ENCODE measurements at places on chromosomes 12 and 14.

DNA sequence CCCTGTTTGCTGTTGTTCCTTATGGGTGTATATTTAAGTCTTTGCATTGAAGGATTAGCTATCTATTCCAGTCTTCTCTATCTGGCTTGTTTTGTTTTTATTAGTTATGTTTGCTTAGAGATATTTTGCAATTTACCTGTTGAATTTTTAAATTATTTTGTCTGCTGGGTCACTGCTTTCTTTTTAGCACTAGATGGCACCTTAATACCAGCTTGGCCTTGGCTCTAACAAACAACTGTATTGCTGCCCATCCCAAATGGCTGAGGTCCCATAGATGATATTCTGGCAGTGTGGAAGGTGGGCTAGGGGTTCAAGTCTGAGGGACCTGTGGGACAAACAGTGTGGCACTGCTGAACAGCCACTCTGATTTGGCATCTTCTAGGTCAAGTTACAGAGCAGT lies 144.0 kb upstream of the FBXO33 start:
- DNase-seq: no peak

DNA sequence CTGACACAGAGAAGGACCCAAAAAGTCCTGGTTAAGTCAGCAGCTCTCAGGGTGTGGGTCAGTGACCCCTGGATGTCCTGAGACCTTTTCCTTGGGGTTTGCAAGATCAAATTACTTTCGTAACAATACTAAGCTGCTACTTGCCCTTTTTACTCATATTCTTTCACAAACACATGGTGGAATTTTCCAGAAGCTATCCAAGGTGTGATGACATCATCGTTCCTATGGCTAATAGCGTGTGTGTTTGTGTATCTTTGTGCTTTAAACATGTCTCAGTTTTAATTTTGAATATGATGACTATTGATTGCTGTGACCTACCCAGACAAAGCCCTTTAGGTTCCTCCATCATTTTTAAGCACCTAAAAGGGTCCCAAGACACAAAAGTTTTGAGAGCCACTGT lies 176.2 kb downstream of the PHETA1 start:
- DNase-seq: no peak

DNA sequence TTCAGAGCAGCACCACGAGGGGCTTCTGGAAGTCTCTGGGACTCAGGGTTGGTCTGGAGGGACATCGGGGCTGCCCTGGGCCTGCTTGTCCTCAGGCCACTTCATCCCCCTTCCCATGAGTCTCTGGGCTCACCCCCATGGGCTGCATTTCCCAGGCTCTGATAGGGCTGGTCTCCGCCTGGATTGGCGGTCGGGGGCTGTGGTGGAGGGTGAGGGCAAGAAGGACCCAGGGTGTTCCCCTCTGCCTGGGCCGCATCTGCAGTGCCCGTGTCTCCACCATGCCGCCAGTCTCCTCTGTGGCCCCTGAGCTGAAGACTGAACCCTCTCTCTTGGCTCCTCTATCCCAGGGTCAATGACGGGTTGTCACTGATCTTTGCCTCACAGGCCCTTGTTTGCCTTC lies 242.1 kb downstream of the ADGRD1 start:
- DNase-seq: no peak

DNA sequence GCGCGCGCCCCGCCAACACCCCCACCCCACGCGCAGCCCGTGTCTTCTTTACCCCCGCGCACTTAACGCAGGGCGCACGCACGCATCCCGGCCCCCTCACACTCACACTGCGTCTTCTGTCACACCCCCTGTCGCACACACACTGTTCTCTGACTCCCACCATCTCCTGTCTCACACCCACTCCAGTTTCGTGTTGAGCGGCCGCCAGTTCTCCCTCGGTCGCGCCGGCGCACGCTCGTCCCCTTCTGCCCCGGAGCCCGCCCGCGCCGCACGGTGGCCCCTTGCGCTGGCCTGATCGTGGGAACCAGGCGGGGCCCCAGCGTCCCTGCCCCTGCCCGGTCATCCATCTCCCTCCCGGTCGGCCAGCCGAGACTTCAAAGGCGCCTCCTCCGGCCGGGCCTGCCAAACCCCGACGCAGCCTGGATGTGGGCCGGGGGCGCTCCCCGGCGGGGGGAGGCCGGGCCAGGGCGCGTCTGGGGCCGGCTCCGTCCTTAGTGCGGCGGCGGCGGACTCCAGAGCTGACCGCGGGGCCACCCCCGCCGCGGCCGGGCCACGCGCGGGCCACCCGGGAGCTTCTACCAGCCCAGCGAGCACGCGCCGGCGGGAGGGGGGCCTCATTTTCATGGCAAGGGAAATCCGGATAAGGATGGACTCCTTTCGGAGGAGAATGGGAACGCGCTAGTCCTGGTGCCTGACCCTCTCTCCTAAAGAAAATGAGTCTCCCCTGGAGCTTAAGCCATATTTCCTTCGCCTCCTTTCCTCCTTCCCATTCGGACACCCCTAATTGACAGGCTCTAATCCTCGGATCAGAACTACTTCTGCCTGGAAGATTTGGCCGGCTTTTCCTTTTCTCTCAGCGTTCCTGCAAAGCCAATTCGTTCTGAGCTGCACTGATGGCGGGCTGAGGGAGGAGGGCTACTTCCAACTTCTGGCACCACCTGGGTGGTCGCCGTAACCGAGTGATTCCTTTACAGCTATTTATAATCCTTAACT lies 82.0 kb upstream of the HMGA2 start:
- DNase-seq: no peak

GRCh38 chr12:95573951-95574576 lies 22.8 kb upstream of the USP44 start:
- DNase-seq: no peak

DNA sequence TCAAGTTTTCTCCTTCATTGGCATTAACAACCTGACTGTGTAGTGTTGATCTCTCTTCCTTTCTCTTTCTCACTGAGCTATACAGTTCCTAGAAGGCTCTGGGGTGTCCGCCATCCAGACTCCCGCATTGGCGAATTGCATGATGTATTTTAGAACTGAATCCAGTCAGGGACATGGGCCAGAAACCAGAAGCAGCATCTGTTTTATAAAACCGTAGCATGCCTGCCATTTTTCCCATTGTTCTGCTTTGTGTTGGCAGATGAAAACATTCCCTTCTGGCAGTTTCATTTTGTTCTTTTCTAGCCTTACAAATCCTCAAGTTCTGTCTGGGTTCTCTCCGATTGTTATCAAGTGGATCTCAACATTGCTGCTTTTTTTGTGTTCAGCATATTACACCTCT lies 268.3 kb upstream of the SEL1L start:
- DNase-seq: no peak
